ENCODE measurements at places on chromosomes 3 and 15.

DNA sequence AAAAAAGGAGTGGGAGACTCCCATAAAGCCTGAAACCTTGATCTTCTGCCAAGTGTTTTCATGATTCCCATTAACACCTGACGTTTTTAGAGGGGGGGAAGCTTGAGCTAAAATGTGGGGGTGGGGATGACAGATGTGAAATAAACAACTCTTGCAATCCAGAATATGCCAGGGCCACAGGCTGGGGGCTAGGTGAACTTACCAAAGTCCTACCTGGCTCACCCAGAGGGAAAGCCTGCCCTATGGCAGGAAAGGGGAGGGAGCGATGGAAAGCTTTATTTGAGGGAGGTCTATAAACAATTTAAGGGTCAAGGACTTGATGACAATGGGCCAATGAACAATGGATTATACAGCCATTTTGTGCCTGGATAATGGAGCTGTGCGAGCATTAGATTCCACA is 108.3 kb downstream of the LRIG1 start:
- DNase-seq: no peak

DNA sequence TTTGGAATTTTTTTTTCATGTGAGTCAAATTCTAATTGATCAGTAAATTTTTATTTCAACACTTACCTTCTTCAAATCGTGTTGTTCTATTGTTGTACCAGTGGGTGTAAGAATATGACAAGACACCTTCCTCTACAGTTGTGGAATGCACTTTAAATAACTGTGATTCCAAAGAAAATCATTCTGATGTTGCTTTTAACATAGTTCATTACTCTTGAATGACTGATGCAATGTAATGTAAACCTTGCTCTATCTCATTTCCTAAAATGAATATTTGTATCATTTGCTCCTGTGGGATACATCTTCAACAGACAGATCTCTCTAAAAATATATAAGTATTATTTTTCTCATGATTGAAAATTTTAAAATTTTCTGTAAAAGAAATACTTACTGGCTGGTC is 313.4 kb downstream of the RBMS3 start:
- DNase-seq: no peak

DNA sequence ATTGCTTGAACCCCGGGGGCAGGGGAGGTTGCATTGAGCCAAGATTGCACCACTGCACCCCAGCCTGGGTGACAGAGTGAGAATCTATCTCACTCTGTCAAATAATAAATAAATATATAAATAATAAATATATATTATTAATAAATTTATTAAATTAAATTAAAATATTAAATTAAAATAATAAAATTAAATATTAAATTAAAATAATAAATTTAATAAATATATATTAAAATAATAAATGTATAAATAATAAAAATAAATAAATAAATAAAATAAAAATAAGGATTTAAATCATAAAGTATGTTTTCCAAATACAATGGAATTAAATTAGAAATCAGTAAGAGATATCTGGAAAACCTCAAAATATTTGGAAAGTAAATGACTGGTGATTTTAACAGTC is 43.3 kb downstream of the ATOSA start:
- no peak for DNase-seq

GRCh38 chr3:5002174-5002870 is 23.1 kb downstream of the BHLHE40 start:
- DNase-seq: peak; percentile 34

DNA sequence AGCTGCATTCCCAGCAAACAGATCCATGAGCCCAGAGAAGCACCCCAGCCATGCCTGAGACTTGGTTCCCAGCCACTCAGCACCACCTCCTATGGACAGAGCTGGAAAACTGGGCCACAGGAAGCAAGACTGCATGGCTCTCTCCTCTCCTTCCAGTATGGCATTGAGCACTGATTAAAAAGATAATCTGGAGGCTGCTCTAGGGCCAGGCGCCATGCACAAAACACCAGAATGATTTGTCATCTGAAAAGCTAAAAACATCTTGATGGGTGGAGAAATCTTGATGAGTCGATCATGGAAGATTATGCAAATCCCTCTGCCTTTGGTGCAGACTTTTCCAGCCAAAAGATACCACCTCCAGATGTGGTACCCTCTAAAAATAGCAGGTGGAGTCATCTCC is 62.7 kb upstream of the MRPS22 start:
- no peak for DNase-seq

DNA sequence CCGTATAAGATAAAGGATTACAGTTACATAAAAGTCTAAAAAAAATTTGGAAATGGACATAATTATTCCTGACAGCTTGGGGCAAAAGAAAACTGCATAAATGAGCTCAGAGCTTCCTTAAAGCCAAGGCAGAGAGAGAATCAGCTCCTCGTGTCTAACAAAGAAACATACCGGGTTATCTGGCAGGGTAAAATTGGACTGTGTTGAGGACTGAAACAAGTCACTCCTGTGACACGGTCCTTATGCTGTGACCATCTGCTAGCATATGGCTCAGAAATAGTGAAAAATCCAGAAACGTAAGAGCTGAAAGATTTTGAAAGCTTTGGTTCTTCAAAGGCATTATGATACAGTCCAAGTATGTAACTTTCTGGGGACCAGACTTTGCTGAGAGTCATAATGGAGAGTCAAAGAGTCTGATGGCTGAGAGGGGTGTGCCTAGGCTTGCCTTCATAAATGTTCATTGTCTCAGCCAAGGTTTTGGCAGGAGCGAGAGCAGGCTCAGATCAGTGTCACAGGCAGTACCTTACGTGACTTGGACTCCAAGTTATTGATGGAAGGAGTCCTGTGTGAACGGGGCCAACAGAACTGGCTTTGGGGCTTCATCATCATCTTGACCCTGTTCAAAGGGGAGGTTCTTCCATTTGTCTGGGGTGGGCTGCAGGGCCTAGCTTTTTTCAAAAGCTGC is 12.5 kb downstream of the MAP6D1 start:
- no peak for DNase-seq

GRCh38 chr15:57859130-57859685 is 152.7 kb downstream of the POLR2M start:
- no peak for DNase-seq

GRCh38 chr3:6351752-6352151 is 509.2 kb upstream of the GRM7 start:
- no peak for DNase-seq

- DNase-seq: no peak
Observed at GRCh38 chr3:126226374-126226773, 46.0 kb upstream of the ALDH1L1 start.

DNA sequence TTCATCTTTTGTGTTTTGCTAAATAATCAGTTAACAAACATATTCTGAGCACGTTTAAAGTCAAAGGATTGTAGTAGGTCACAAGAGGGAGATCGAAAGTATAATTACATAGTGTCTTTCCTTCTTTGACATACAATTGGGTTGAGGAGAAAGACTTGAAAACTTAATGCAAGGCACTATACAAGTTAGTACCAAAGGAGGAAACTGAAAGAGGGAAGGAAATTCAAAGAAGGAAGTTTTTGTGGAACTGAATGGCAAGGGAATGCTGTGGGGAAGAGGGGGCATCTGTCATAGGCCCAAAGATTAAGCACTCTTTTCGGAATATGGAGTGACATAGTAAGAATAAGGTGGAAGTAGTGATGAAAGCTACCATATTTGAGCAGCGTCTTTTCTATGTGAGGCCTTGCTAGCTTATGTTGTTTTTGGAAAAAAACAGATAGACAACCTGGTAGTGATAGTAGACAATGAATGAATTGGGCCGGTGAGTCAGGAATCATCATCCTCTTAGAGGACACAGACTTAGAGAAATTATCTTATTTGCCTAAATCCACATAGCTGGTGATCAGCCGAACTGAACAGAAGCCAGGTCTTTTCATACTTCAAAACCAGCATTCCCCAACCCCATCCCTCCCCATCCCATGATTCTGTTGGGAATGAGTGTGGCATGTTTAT is 10.2 kb downstream of the MBNL1 start:
- DNase-seq: peak; percentile 65

- DNase-seq: peak; percentile 9
Observed at GRCh38 chr15:80275961-80276360, 23.9 kb upstream of the CTXND1 start.

Measured in suppressor macrophage treated with lipopolysaccharide for 4 hours (primary cell).